Upper lobe of left lung (tissue), 6 donors: ENCODE measurements at places on chromosomes 4 and X.
A peak's percentile ranks its signal among the peaks of the same experiment; 100 is the strongest.

GRCh38 chrX:12986886-12987285, 12.0 kb downstream of the TMSB4X start:
- DNase-seq: no peak

DNA sequence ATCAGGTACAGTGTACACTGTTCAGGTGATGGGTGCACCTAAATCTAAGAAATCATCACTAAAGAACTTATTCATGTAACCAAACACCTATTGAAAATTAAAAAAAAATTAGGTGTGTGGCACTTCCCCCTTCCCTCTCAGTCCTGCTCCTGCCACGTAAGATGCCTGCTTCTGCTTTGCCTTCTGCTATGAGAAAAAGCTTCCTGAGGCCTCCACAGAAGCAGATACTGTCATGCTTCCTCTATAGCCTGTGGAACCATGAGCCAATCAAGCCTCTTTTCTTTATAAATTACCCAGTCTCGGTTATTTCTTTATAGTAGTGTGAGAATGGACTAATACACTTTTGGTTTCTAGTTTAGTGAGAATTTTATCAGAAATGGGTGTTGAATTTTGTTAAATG, 459.8 kb upstream of the DIPK2B start:
- no peak for DNase-seq

DNA sequence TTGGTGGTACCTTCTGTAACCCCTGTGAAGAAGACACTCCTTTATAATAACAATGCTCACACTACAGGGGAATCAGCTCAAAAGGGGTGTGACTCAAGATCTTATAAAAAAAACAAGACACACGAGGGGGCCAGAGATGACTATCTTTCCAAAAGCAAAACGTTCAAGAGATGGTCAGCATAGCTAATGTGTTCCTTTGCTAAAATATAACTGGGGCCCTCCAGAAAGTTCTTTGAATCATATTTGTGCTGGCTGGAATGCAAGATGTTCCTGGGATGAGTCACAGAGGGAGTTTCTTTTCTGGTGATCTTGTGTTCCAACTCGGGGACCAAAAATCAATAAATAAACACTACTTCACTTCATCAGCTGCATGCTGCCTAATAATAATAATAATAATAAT, 46.5 kb downstream of the RAI2 start:
- no peak for DNase-seq

GRCh38 chr4:88802585-88803286, 105.1 kb upstream of the NAP1L5 start:
- DNase-seq: no peak

- no peak for DNase-seq
These were observed 32.1 kb upstream of the GLRA2 start for GRCh38 chrX:14497184-14497666.

DNA sequence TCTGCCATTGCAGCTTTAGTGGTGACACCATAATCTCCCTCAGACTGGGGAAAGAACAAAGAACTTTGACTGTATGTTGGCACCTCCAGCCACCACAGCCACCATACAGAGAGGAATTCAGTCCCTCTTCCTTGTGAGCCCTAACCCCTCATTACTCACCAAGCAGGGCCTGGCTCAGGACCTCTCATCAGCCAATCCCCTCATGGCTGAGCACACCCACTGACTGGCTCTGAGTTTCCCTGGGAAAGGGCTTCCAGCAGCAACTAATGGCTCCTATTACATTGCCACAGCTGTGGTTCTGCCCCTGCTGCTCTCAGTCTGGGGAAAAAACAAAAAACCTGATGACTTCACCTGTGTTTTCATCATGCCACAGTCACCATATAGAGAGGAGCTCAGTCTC, 1482.6 kb downstream of the FAM133A start:
- DNase-seq: no peak

DNA sequence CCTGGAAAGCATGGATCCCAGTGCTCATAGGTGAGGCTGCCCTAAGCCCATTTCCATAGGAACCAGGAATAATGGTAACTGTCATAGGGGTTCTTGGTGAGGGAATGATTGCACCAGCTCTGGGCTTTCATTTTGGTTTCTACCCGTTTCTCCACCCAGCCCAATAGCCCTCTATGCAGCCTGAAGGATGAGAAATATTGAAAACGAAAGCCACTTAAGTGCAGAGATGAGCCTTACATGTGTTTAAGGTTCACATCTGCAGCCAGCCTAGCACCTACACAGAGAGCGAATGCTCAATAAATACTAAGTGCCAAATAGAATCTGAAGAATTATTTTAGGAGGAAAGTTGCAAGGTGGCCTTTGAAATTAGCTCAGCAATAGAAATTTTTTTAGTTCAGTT, 60.4 kb downstream of the MCF2 start:
- no peak for DNase-seq

DNA sequence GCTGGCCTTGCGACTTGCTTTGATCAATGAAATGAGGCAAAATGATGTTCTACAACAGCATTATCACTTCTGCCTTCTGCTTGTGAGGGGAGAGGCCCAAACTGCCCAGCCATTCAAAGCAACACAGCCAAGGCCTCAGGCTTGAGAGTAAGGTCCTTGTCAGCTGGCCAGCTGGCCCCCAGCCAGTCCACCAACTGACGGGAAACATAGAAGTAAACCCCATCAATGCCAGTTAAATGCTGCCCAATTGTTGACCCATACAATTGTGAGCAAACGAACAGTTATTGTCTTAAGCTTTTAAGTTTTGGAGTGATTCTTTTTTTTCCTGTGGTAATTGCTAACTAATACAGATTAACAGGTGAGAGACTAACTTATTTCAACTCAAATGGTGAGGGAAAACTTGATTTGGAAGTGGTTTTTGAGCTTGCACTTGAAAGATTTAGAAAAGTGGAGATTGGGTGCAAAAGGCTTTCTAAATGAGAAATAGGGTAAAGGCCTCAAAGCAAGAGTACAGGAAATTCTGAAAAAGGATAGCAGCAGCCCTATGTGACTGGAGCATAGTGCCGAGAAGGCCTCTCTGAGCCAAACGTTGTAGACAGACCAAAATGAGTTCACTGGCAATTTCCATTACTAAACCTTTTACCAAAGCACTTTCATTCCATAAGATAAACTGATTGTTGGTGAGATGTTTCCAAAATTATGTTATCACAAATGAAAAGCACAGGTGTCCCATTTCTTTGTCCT, 66.9 kb downstream of the ARHGEF38 start:
- peak; percentile 90 for DNase-seq

GRCh38 chrX:45851434-45851991, 650.8 kb upstream of the DIPK2B start:
- DNase-seq: peak; percentile 87

DNA sequence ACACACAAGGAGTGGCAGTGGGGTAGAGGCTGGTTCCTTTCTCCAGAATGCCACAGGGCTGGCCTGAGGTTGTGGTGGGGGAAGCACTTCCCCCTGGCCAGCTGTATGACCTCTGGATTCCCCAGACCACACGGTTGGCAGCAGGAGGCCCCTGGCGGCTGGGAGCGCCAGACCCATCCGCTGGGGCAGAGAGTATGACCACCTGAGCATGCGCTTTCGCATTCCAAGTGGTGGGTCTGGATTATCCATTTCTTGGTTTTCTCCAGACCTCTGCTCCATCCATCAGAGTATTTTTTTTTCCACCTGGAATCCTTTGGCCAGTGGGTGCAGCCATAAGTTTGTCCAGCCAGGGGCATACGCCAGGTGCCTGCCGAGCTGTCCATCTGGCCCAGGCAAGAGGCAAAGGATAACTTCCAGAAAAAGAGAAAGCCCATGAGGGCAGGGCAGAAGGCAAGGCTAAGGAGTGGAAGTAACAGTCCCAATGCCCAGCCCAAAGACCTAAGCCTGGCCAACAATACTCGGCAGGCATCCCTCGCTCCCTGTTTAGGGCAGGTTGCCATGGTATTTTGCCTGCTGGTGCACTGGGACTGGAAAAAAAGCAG, 39.3 kb downstream of the NHSL2 start:
- DNase-seq: peak; percentile 5

DNA sequence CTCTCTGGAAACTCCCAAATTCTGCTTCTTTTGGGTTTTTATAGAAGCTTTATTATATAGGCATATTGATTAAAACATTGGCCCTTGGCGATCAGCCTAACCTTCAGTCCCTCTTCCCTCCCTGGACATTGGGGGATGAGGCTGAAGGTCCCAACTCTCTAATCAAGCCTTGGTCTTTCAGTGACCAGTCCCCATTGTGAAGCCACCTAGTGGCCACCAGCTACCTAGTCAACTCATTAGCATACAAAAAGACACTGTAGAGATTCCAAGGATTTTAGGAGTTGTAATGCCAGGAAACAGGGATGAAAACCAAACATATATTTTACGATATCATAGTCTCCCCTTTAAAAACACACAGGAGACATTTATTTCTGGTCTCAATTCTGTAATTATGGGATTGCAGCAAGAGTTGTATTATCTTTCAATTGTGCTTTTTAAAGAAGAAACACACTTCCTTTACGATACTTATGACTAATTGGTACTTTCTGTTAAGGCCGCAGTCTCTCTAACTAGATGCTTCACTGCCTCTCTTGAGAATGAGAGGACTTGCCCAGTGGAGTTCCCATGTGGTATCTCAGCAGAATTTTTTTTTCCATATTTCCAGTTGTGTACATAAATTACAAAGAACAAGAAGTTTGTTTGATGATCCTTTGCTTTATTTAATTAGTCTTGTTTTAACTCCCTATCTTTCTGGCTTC, 58.2 kb downstream of the WDR17 start:
- no peak for DNase-seq

- DNase-seq: no peak
These were observed 7.2 kb upstream of the MRFAP1 start for GRCh38 chr4:6633091-6633906.

GRCh38 chr4:153661215-153661822, 22.8 kb upstream of the TLR2 start:
- DNase-seq: no peak

- DNase-seq: no peak
These were observed 39.3 kb downstream of the SYNPO2 start for GRCh38 chr4:118927974-118928373.

DNA sequence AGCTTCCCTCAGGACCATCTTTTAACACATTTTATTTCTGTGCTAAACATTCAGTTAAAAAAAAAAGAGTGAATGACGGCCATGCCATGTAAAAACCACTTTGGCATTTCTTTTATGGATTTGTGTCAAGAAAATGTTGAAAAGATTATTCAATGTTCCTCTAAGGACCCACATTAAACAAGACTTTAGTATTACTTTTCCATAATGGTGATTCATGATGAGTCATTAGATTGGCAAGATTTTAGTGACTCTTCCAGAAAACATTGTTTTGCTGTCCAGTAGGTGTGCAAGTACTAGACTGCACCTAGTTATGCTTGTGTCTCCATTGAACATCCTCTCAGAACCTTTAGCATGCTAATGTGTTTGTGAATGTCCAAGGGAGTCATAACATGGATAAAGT, 748.6 kb downstream of the STPG2 start:
- DNase-seq: no peak

- DNase-seq: no peak
These were observed 18.4 kb upstream of the COX18 start for GRCh38 chr4:73087871-73088270.
